Renal cortical epithelial cell (primary cell): ENCODE measurements at places on chromosomes 12 and 14. TPM values are rescaled to one million over a fixed set of nuclear protein-coding genes. Genes with fewer than 3 reads are reported as not detected.

DNA sequence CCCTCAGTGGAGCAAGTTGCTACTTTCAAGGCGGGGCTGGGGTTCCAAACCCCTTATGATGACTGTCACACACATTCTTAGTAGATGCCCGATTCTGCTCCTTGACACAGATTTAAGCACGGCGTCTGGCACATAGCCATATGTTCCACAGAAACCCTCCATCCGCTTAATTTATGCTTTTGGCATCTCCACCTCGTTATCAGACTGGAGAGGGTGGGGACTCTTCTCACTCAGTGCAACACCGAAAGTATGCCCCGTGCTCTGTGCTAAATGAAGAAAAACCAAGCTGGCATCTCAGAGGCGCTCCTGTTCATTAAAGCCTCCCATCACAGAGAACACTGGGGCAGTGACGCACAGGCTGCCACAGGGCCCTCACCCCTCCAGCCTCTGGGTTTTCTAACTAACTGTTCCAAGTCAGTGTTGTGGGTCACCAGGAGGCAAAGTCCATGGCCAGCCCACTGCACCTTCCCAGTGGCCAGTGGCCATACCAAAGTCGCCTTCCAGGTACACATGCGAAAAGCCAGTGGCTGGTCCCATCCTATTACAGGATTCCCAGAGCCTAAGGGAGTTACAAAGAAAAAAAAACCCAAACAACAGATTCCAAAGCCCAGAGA is 27.3 kb downstream of the CCDC88C start:
- DNase-seq = no peak

DNA sequence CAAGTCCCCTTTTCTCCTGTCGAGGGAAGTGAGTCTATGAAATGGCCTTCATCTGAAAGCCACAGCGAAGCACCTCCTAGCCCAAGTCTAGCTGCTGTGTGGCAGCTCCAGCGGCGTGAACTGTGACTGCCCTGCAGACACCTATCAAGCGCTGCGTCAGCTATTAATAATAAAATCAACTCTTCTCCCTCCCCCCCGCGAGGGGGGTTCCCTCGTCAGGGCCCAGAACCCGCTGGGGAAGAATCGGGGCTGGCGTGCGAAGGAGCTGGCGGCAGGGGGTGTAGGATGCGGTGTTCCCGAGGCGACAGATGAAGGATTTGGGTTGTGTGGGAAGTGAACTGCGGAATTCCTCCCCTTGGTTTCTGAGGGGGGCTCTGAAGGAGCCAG is 662 bp upstream of the ATP2A2 start:
- no peak for DNase-seq

- no peak for DNase-seq
These were observed 80.3 kb upstream of the RFLNA start for GRCh38 chr12:124214574-124214973.

DNAAF2 gene
- 17.4 and 19.8 TPM in 2 replicates for total RNA-seq

RNU4-1 gene
- total RNA-seq = under 0.01 TPM in 2 replicates

AQP2 gene
- 0.30 TPM in 1 of 2 replicates, not detected in the other for total RNA-seq

TBC1D30 gene
- total RNA-seq = 1.1 and 4.0 TPM in 2 replicates

- DNase-seq = peak; percentile 16
These were observed 21.4 kb upstream of the CMKLR1 start for GRCh38 chr12:108360487-108360886.

GRCh38 chr14:80477388-80478160 is 266.3 kb upstream of the DIO2 start:
- DNase-seq = no peak
